ENCODE measurements at places on chromosomes 11 and 22. TPM values are rescaled to one million over a fixed set of nuclear protein-coding genes. Genes with fewer than 3 reads are reported as not detected.

Gene UCP3
- total RNA-seq, result not detected

Gene CD3E
- total RNA-seq, result not detected

Gene PIWIL4
- total RNA-seq, result 1.1 TPM

Gene OR52H1
- 0.30 TPM for total RNA-seq

Gene C22orf42
- total RNA-seq, result not detected

Gene CCDC117
- 48.1 TPM for total RNA-seq

Gene DNAL4
- total RNA-seq, result 19.0 TPM

Gene MRPL23
- total RNA-seq, result 75.9 TPM

Gene VSIG2
- total RNA-seq, result 0.48 TPM

Gene ADM
- 106 TPM for total RNA-seq

Gene TMEM132A
- 66.0 TPM for total RNA-seq

Gene MAP6
- total RNA-seq, result 0.44 TPM

Gene MMP10
- not detected for total RNA-seq

Gene NLRP14
- total RNA-seq, result 0.07 TPM
